ENCODE measurements at places on chromosomes 5 and 9.

DNA sequence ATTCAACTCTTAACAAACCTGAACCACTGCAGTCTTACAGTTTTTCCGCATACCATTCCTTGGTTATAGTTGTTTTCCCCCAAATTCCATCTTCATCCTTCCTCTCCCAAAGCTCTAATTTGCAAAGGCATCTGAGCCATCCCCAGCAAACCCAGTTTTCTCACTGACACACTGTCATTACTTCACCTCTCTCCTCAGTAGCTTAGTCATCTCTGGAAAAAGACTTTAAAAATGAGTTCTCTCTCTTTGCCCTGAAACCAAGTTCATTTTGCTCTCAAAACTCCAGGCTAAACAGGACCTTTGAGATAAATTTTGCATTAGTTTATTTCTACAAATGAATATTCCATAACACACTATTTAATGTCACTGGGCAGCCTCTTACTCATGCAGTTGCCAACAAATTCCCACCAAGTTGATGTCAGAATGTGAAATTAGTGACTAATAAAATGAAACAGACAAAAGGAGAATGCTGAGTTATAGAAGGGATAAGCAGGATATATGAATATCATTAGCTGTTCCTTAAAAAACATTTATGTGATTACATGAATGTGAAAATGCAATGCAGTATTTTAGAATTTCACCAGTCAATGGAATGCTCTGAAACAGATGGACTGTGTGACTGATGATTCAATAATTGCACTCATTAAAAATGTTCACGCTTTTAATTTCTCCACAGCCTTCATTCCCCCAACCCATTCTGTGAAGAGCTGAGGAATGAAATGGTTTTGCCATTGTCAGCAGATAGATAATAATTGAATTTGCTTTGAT, 107.4 kb upstream of the DMAC1 start:
- DNase-seq, result no peak

DNA sequence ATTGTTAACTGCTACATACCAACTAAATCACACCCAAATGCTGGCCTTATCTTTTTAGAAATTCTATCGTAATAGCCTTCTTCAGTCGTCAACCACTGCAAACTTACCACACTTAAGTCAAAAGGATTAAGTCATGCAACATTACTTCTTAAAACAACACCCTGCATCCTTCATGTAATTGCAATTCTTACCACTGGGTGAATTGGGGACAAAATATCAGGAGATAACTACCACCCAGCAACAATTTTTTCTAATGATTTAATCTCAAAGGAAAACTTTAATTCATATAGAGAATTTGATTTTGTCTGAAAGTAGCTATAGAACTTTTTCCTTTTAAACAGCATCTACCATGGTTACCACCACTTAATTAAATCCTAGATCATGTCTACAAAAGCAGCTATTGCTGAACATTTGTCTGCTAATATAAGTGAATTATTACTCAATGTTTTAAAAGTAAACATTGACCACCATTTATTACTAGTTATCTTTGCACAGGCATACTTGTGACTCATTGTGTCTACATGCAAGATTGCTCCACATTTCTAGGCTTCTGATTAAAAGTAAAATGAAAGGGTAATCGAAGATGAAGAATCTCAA, 10.5 kb downstream of the MLLT3 start:
- no peak for DNase-seq

- no peak for DNase-seq
These were observed 539.1 kb downstream of the CDK5RAP2 start for GRCh38 chr9:120040896-120041295.

DNA sequence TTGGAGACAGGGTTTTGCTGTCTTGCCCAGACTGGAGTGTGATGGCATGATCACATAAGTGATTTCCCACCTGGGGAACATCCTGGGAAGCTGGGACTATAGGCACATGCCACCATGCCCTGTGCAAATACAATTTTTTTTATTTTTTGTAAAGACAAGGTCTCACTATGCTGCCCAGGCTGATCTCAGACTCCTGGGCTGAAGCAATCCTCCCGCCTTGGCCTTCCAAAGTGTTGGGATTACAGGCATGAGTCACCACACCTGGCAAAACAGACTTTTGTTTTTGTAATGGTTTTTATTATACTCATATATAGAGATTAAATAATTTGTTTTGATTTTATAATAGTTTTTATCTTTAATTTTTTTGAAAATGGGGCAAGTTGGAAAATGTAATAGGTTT, 14.7 kb downstream of the DNAJC25 start:
- no peak for DNase-seq

DNA sequence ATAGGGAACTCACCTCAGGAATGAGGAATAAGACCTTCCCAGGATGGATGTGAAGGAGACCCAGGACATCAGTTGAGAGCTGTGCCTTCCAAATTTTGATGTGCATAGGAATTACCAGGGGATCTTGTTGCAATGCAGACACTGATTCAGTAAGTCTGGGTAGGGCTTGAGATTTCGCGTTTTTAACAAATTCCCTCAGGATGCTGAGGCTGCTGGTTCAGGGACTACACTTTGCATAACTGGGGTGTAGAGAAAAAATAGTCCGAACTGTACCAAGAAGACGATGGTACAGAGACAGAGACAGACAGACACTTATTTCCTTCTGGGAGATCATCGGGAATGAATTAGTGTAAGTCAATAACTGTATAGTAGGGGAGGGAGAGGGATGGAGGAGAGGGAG, 82.3 kb upstream of the FREM1 start:
- DNase-seq, result no peak

GRCh38 chr9:124047251-124047672, 35.7 kb downstream of the LHX2 start:
- no peak for DNase-seq

GRCh38 chr5:178284996-178285395, 52.4 kb upstream of the PHYKPL start:
- no peak for DNase-seq

- no peak for DNase-seq
These were observed 16.9 kb downstream of the CARD19 start for GRCh38 chr9:93112864-93113389.
